ENCODE measurements at places on chromosomes 12 and 14.
A peak's percentile ranks its signal among the peaks of the same experiment; 100 is the strongest.

GRCh38 chr12:64965920-64966319 is 141.5 kb downstream of the TBC1D30 start:
- DNase-seq: no peak

DNA sequence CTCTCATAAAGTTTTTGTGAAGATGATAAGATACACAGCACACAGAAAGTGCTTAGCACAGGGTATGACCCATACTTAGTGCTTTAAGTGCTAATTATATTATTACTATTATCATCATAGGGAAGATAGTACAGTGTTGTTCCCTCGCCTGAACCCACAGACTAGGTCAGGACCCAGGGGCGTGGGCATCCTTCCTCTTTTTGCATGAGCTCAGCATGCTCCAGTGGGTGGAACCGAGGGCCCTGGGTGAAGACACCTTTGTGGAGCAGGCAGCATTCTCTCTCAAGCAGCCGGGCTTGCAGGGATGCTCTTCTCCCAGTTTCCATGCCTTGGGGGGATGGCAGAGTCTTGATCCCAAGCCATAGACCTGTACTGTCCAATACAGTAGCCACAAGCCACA is 34.8 kb downstream of the CRACR2A start:
- DNase-seq: no peak

GRCh38 chr14:77926942-77927341 is 127.0 kb downstream of the ADCK1 start:
- no peak for DNase-seq

GRCh38 chr12:6948873-6949594 is 2.1 kb upstream of the PTPN6 start:
- DNase-seq: no peak

GRCh38 chr12:110762891-110763290 is 20.2 kb upstream of the PPP1CC start:
- DNase-seq: no peak

DNA sequence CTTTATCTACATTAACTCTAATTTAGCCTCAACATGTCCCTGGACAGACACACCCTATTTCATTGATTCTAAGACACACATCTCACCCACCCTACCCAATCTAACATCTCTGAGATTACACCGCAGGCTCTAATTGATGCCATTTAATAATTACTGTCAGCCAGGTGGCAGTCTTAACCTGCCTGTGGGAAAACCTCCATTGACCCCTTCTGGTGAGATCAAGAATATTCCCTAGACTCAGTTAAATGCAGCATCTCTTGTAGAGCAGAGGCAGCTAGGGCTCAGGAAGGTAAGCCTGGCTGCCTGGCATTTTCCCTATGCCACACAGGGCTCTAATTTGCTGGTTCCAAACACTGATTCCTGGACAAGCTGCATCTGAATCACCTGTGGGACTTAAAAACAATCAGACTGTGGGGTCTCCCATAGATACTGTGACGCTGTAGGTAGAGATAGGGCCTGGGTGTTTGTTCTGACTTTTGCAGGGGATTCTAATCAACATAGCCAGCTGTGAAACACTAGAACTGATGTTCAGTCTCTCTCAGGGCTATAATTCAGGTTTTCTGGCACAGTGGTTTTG is 14.3 kb downstream of the MCRS1 start:
- no peak for DNase-seq

DNA sequence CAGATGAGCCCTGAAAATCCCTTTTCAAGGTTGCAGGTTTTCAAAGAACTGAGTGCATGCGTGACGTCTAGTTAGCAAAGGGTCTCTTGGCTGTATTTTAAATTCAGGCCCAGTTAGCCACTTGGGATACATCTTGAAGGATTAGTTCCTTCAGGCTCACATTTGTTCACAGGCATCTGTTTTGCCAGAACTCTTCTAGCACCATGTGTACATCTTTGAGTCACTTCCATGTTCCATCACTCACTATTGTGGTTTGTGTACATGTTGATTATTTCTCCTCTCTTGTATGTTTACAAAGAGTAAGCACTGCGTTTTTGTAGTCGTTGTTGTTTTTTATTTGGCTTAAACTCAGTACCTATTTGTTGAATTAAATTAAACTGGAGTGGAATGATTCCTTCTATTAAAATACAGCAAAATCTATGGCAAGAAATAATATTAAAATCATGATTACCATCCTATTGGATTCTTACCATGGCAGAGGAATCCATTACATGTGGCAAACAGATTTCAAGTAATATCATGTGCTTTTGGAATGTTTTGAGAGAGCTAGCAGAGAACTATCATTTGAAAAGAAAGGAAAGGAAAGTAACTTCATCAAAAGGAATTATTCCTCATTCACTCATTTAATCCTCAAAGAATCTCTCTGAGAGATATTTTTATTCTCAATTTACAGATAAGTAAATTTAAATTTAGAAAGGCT is 438.9 kb upstream of the FAR2 start:
- no peak for DNase-seq

DNA sequence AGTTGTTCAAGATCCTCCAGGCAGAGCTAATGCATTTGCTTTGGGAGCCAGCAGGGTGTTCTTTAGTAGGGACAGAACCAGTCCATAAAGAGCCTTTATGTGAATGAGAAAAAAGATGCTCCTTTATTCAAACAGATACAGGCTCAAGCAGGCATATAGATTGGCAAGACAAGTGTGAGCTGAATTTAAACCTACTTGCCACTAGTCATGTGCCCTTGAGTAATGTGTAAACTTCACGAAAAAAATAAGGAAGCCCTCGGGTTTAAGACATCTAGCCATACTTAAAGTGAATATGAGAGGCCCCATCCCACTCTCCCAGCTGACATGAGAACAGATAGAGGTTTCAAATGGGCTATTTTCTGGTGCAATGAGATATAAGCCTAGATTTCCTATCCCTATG is 43.1 kb upstream of the STRAP start:
- DNase-seq: no peak

DNA sequence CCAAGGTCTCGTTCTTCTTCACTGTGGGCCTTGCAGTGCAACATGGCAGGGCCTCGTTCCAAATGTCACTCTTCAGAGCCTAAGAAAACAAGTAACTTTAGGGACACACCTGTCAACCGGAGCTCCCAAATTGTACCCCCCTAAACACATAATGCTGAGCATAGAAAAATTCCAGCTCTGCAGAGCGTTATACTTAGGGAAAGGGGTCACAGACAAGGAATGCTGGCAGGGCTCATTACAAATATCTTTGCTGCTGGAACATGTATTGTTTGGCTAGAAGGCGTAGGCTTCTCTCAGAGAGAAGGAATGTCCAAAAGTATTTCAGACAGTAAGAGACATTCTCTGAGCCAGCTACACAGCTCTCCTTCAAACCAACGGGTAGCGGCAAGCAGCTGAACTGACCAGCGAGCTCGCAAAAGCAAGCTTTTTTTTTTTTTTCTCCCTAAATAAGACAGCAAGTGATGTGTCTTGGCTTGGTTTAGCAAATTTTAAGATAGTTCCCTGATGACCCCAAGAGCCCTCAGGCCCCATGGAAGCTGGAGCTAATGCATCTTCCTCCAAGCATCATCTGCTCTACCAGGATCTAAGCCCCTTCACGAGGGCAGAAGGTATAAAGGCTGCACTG is 24.5 kb downstream of the SSH1 start:
- peak; percentile 84 for DNase-seq

DNA sequence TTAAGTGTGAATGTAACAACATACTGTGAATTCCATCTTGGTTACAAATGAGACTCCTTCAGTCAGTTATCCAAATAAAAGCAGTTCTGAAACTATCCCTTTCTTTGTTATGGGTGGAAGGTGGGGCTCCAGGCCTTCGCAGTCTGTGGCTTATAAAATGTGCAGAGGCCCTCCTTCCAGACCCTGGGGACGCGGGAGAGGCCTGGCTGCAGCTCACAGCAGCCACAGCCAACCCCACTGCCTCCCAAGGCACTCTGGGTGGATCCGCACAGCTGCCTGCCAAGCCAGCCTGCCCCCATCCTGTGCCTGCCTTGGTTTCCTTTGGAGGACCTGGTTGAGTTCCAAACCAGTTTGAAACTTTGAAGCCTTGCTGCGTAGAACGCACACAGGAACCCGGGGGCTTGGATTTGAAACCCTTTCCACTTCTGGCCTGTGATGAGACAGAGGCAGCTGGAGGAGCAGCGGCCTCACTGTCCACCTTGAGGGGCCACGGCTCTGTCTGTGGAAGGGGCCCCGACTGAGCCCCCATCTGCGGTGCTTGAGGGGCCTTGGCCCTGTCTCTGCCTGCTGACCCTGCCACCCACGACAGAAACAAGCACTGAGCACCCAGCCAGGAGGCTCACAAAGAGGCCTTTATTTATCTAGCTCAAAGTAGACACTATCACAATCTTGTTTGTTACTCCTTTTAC is 30.4 kb downstream of the CCNK start:
- no peak for DNase-seq

GRCh38 chr12:69241438-69242092 is 2.2 kb downstream of the CPSF6 start:
- no peak for DNase-seq

- DNase-seq: no peak
Measured at GRCh38 chr14:26992403-26993115, 394.7 kb upstream of the NOVA1 start.

GRCh38 chr12:75837700-75838099 is 193.9 kb downstream of the PHLDA1 start:
- no peak for DNase-seq

GRCh38 chr14:92254786-92255185 is 68.2 kb upstream of the SLC24A4 start:
- DNase-seq: peak; percentile 3

DNA sequence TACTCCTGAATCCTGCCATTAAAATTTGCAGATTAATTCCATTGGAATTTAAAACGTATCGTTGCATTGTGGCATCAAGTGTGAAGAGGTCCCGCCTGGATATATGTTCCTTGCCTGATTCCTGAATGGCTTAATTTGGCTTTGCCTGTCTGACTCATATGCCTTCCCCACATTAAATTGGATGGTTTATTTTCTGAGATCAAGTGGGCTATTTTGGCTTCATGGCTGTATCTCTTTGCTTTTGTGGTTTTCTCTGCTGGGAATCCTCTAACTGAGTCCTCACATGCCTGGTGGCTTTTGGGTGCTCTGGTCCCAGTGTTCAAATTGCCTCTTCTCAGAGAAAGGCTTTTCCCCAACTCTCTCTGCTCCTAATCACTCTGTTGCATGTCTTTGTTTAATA is 127.9 kb upstream of the DYRK2 start:
- no peak for DNase-seq

All from AG04450 (cell line).